Effector memory CD4-positive, alpha-beta T cell (primary cell): ENCODE measurements at places on chromosomes 3 and 15.

DNA sequence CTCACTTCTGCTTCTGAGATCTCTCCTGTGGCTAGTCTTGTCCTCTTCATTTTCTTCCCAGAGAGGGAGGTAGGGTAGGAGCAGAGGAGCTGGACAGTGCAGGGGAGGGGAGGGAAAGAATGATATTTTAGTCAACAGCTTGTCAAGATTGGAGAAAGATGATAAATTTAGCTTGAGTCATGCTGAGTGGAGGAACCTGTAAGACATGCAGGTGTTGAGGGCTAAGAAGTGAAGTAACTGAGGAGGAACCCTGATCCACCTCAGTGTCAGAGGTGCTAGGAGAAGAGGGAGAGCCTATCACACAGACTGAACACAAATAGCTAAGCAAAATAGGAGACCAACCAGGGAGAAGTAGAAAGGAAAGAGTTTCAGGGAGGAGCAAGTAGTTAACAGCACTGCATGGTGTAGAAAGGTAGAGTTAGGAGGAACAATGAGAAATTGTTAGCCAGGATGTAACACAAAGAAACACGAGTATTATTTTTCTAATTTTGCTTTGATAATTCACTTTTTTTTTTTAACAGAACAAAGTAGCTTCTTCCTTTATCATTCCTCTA lies 108.2 kb upstream of the CHRM5 start:
- H3K27ac ChIP-seq: no peak overlapping the region
- H3K27me3 ChIP-seq: no peaks in the 10 kb centered on the region
- DNase-seq: no peak
- no peak overlapping the region for H3K4me3 ChIP-seq

- DNase-seq: peak; percentile 58
- no peaks in the 10 kb centered on the region for H3K27me3 ChIP-seq
- H3K4me3 ChIP-seq: no peak overlapping the region
- peak overlapping the region; percentile 72 for H3K27ac ChIP-seq
Observed at GRCh38 chr3:114308830-114309229, 15.0 kb downstream of the TIGIT start.

DNA sequence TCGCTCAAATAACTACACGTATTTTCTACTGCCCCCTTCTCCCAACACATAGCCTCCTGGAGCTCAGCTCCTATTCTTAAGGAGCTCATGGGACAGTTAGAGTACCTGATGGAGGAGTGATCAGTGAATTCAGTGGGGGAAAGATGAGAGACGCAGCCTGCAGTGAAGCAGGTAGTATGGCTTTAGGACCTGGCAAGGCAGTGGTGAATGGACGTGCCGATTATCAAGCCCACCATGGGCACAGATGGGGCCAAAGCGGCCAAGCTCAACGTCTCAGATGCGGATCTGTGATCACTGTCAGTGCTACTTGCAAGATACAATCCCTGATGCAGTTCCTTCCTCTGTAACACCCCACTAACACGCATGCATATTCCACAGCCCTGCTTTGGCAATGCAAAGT lies 45.8 kb upstream of the ATP2B2 start:
- no peaks in the 10 kb centered on the region for H3K36me3 ChIP-seq
- no peak for DNase-seq
- H3K27me3 ChIP-seq: no peaks in the 10 kb centered on the region
- no peak overlapping the region for H3K27ac ChIP-seq
- no peak overlapping the region for H3K4me3 ChIP-seq
- H3K4me1 ChIP-seq: peaks cover 20% of the 10 kb centered on the region

DNA sequence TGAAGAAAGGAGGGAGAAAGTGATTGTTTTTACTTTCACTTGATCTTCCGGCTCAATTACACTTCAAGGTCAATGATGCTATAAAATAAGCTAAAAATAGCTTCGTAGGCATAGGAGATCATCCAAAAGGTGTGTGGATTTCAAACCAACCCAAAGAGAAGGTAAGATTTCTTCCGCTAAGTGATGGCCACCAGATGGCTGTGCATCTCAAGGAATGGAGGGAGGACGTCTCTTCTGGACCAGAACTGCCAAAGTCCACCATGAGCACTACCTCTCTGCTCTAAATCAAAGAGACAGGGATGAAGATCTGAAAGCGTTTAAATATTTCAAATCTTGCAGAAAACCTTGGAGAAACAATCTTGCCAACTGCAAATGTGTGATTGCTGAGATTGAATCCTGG lies 199.1 kb upstream of the ZPLD1 start:
- H3K4me3 ChIP-seq: no peak overlapping the region
- no peaks in the 10 kb centered on the region for H3K27me3 ChIP-seq

GRCh38 chr15:45187578-45187893 lies 230 bp downstream of the SHF start:
- H3K27ac ChIP-seq: no peak overlapping the region
- no peaks in the 10 kb centered on the region for H3K36me3 ChIP-seq
- H3K27me3 ChIP-seq: no peaks in the 10 kb centered on the region
- peak overlapping the region; percentile 44 for H3K4me3 ChIP-seq
- no peaks in the 10 kb centered on the region for H3K4me1 ChIP-seq

DNA sequence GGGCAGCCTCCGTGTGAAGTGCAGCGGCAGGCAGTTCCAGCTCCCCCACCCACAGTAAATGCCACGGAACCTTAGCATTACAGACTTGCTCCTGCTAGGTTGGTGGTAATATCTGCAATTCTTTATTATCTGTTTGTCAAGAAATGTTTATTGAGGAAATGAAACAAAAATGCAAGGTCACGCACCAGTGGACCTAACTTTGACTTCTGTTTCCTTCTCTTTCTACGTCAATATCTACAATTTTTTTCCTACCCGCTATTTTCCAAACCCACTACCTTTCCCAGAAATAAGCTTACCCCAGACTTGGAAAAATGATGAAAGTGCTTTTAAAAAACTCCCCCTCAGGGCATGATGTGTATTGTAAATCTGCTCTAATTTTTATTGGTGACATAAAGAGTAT lies 18.9 kb downstream of the ILDR1 start:
- no peak overlapping the region for H3K4me3 ChIP-seq
- DNase-seq: no peak
- no peaks in the 10 kb centered on the region for H3K36me3 ChIP-seq
- H3K27me3 ChIP-seq: no peaks in the 10 kb centered on the region
- H3K27ac ChIP-seq: no peak overlapping the region

DNA sequence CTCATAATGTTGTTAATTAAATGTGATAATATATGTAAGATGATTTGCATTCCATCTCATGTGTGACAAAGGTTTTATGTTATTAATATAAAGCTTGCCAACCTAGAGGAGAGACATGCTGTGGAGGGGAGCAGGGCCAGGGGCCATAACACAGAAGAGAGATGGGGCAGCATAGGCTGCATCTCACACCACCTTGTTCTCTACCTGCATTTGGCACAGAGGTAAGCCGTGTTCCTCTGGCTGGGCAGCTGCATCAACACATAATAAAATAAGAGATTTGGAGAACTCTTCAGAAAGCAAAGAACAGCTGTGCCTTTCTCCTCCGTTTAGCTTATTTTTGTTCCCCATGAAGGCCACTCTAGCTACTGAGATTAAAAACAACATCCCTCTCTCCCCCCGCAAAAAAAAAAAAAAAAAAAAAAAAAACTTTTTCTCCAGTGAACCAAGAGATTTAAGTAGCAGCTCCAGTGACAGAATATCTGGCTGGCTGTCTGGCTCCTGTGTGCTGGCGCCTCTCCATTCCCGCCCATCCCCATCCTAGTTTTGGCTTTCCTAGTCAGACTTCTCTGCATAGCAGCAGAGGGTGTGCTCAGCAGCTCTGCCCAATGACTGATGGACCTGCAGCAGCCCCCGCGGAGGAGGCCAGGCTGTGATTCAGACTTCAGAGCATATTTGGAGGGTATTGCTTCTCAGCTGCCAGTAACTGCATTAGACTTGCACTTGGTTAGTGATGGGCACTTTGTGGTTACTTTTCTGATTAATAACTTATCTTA lies 52.2 kb upstream of the STXBP5L start:
- H3K4me1 ChIP-seq: no peaks in the 10 kb centered on the region
- no peaks in the 10 kb centered on the region for H3K27me3 ChIP-seq
- H3K4me3 ChIP-seq: no peak overlapping the region

DNA sequence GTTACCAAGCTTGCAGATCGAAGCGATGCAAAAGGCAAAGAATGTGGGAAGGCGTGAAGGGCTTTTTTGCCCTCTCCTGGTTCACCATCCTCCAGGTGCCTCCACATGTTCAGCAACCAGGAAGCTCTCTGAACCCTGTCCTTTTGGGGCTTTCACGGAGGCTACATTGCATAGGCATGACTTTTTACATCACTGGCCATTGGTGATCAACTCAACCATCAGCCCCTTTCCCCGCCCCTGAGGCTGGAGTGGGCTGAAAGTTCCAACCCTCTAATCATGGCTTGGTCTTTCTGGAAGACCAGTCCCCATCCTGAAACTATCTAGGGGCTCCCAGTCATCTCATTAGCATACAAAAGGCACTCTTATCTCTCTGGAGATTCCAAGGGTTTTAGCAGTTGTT lies 52.6 kb downstream of the UACA start:
- H3K27ac ChIP-seq: no peak overlapping the region
- H3K4me1 ChIP-seq: no peaks in the 10 kb centered on the region
- H3K4me3 ChIP-seq: no peak overlapping the region
- H3K27me3 ChIP-seq: no peaks in the 10 kb centered on the region

DNA sequence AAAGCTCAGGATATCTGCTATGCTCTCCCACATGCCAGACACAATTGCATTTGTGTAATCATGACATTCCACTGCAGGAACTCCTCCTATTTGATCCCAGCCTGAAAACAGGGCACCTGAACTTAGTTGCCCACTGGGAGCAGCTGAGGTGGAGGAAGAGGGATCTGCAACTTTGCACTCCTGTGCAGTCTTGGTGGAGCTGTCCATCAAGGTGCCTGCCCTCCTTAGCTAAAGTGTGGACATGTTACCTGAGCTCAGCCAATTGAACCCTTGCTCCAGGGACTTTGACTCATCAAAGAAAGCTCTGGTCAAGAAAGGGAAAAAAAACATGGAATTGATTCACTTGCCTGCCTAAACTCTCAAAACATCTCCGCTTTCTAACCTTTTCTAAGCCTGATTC lies 33.3 kb upstream of the TUBGCP5 start:
- H3K27ac ChIP-seq: no peak overlapping the region
- H3K4me3 ChIP-seq: no peak overlapping the region
- DNase-seq: no peak
- H3K4me1 ChIP-seq: no peaks in the 10 kb centered on the region

- no peaks in the 10 kb centered on the region for H3K27me3 ChIP-seq
- no peaks in the 10 kb centered on the region for H3K4me1 ChIP-seq
- no peak overlapping the region for H3K4me3 ChIP-seq
- no peak overlapping the region for H3K27ac ChIP-seq
Observed at GRCh38 chr3:12518261-12519028, 26.9 kb downstream of the MKRN2OS start.

GRCh38 chr3:43425829-43426228 lies 139.5 kb downstream of the SNRK start:
- no peaks in the 10 kb centered on the region for H3K36me3 ChIP-seq
- no peaks in the 10 kb centered on the region for H3K27me3 ChIP-seq
- no peaks in the 10 kb centered on the region for H3K4me1 ChIP-seq
- no peak for DNase-seq
- no peak overlapping the region for H3K4me3 ChIP-seq
- H3K27ac ChIP-seq: no peak overlapping the region

DNA sequence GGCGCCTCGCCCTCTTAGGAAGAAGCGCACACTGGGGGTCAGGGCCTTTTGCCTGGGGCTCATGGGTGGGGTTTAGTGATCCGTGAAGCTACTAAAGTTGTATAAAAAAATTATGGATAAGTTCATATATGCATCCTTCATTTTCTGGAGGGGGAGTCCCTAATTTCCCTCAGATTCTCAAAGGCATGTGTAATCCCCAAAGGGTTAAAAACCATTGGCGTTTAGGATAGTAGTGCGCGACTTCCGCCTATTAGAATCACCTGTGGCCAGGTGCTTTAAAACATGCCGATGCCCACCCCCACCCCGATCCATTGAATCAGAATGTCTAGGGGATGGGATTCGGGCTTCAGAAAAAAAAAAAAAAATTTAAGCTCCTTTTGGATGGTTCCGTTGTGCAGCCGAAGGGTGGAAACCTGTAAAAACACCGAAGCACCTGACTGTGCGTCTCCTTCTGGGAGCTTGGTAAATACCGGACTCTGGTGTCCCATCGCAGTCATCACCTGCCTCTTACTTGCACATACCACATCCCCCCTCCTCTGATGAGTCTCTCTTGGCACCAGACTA lies 570 bp downstream of the APH1B start:
- DNase-seq: no peak
- H3K4me1 ChIP-seq: peaks cover 11% of the 10 kb centered on the region
- peak overlapping the region; percentile 74 for H3K27ac ChIP-seq
- no peaks in the 10 kb centered on the region for H3K27me3 ChIP-seq
- H3K36me3 ChIP-seq: no peaks in the 10 kb centered on the region
- H3K4me3 ChIP-seq: peak overlapping the region; percentile 96

- no peak overlapping the region for H3K4me3 ChIP-seq
- no peak overlapping the region for H3K27ac ChIP-seq
- DNase-seq: no peak
- no peaks in the 10 kb centered on the region for H3K4me1 ChIP-seq
Observed at GRCh38 chr3:40939030-40939740, 260.1 kb upstream of the CTNNB1 start.

- no peak overlapping the region for H3K27ac ChIP-seq
- no peaks in the 10 kb centered on the region for H3K27me3 ChIP-seq
- H3K4me1 ChIP-seq: no peaks in the 10 kb centered on the region
- H3K4me3 ChIP-seq: no peak overlapping the region
Observed at GRCh38 chr3:18245721-18246120, 179.4 kb downstream of the SATB1 start.

- peaks cover 3% of the 10 kb centered on the region for H3K27me3 ChIP-seq
- no peak overlapping the region for H3K27ac ChIP-seq
- no peak for DNase-seq
- H3K36me3 ChIP-seq: no peaks in the 10 kb centered on the region
- H3K4me1 ChIP-seq: no peaks in the 10 kb centered on the region
Observed at GRCh38 chr15:61812476-61812875, 247.8 kb downstream of the VPS13C start.

DNA sequence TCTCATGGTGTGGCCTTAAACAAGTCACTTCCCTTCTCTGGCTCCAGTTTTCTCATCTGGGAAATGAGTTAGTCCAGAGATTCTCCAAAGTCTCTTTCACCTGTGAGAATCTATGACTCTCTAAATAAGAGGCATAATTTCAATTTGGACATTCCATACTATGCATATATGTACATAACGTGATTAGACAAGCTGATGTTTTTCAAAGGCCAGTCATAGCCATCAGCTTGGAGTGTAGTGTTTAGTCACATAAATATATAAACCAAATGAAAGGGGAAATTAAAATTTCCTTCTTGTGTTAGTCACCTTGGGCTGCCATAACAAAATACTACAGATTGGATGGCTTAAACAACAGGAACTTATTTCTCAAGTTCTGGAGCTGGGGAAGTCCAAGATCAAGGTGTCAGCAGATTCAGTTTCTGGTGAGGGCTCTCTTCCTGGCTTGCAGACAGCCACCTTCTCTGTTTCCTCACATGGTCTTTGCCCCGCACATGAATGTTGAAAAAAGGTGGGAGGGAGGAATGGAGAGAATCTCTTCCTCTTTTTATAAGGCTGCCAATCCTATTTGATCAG lies 19.4 kb downstream of the TMEM41A start:
- H3K27ac ChIP-seq: no peak overlapping the region
- DNase-seq: no peak
- no peaks in the 10 kb centered on the region for H3K4me1 ChIP-seq
- H3K27me3 ChIP-seq: no peaks in the 10 kb centered on the region

GRCh38 chr3:140349938-140350337 lies 327.9 kb upstream of the TRIM42 start:
- H3K4me3 ChIP-seq: no peak overlapping the region
- no peak overlapping the region for H3K27ac ChIP-seq
- H3K4me1 ChIP-seq: no peaks in the 10 kb centered on the region
- no peaks in the 10 kb centered on the region for H3K27me3 ChIP-seq
- no peak for DNase-seq
- H3K36me3 ChIP-seq: no peaks in the 10 kb centered on the region

GRCh38 chr15:42141246-42141645 lies 15.2 kb downstream of the PLA2G4F start:
- no peak overlapping the region for H3K4me3 ChIP-seq
- no peak overlapping the region for H3K27ac ChIP-seq
- no peak for DNase-seq
- H3K27me3 ChIP-seq: no peaks in the 10 kb centered on the region
- H3K36me3 ChIP-seq: no peaks in the 10 kb centered on the region
- no peaks in the 10 kb centered on the region for H3K4me1 ChIP-seq
